CD4-positive, alpha-beta memory T cell (primary cell): ENCODE measurements at places on chromosomes 6 and 20.

GRCh38 chr6:37130704-37131103 is 39.2 kb upstream of the PIM1 start:
- no peak for DNase-seq

- no peak for DNase-seq
Measured at GRCh38 chr20:56171087-56172012, 77.2 kb upstream of the MC3R start.

DNA sequence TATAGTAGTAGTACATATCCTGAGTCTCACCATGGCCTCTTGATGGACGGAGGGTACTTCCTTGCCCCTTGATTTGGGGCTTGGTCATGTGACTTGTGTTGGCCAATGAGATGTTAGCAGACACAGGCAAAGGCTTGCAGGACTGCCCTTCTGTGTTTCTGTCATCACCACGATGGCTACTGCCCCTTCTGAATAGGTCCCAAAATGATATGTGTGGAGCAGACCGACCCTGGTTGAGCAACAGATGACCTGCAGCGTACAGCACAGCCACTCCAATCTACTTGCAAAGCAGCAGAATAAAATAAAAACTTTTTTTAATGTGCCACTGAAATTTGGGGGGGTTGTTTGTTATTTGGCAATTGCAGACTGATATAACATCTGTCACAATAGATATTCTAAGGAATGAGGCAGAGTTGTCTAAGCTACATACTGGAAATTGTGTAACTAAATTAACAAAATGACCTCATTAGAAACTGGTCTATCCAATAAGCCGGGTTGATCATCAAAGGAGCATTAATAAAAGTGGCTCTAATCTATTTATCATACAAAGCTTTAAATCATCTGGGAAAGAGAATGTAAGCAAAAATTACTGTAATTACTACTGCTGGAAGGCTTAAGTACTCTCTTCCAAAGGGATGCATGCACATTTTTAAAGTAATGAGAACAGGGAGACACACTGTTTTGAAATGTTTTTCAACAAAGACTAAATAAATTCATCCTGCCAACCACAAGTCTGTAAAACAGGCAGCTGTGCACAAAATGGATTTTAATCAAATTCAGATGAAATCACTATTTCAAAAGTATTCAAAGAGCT is 209.5 kb downstream of the KIF16B start:
- DNase-seq = no peak

DNA sequence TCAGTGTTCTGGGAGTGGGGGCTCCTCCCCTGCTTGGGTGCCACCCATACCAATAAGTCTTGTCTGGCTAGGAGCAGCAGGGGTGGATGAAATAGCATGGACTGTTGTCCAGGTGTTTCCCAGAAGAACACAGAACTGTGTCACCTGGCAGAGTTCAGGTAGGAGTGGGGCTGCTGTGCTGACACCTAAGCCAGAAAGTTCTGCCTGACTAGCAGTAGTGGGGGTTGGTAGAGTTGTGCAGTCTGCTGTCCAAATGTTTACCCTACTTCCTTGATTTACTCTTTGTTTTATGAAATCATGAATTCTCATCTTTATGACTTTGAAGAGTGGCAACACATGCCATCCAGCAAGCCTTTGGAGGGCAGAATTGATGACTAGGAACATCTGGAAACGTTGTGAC is 27.3 kb upstream of the SLC35B3 start:
- DNase-seq = no peak

- no peak for DNase-seq
Measured at GRCh38 chr6:63582579-63583231, 10.4 kb downstream of the LOC128125822 start.

- DNase-seq = no peak
Measured at GRCh38 chr20:11544029-11544678, 373.5 kb upstream of the BTBD3 start.

DNA sequence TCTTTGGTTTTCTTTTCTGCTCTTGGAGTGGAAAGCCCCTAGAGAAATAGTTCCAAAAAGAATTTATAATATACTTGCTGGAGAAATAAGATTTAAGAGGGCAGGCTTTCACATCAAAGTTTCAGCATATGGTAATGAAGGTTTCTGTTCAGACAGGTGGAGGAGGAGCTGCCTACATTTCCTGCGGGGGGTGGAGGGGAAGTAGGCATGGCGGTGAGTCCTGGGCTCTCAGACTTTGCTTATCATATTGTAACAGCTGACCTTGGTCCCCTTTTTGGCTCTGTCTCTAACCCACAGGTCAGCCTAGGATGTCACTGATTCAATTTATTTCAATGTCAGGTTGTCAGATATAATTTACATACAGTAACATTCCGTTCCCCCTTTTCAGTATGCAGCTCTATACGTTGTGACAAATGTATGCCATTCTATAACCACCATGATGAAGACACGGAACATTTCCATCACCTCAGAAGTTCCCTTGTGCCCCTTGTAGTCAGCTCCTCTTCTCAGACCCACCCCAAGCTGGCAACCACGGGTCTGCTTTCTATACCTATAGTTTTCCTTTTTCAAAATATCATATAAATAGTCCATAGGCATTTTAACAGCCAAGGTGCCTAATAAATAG is 77.6 kb upstream of the GGTLC1 start:
- DNase-seq = peak; percentile 22

- no peak for DNase-seq
Measured at GRCh38 chr6:167567142-167568033, 242.5 kb downstream of the TTLL2 start.

DNA sequence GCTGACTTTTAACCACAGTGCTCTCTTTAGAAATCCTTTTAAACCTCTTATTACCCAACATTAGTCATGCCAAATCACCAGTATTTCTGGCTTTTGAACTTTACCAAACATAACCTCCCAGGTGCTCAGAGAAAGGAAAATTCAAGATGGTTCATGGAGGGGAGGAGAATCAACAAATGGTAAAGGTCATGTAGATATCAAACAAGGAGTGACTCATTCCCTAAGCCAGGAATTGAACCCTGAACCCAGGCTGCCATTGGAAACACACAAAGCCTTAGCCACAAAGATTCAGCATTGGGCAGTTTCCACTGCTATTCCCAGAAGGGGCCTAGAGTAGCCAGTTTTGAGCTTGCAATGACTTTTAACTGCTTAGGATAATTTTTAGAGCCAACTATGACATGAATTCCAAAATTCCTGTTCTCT is 21.6 kb upstream of the ENTPD6 start:
- DNase-seq = no peak

- DNase-seq = no peak
Measured at GRCh38 chr6:86256615-86257187, 614.0 kb upstream of the SYNCRIP start.

DNA sequence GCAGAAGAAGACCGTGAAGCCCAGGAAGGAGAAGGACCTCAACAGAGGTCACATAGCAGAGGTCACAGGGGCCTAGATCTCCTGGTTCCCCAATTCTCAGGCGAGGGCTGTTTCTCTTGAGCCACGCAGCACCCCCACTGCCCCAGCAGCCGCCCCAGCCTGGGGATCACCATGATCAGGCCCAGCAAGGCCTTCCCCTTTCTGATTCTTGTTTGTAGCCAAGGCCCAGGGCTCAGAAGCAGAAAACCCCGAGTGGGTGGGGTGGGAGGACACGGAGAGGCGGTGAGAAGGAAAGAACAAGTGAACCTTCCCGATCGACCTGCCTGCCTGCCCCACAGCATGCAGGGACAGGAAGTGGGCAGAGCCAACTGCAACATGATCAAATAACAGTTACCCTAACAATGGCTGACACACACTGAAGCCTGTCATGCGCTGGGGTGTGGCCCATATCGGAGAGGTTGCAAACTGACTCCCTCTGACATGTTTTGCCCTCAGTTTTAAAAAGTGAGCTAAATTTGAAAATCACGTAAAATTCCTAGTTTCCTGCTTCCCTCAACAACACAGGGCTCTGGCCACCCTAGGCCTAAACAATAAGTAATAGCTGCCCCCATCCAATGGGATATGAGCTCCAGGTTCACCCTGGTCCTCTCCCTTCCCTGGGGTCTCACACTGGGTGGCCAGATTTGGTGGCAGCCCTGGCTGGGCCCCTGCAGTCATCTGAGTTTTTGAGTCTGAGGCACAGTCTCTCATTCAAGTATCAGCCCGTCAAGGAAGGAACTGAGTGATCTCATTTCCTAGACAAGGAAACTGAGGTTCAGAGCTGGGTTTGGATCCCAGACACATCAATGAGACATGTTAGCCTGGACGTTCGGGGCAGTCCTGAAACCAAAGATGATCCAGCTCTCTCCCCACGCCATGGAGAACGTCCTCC is 6.5 kb downstream of the PEDS1 start:
- peak; percentile 78 for DNase-seq

GRCh38 chr6:44265722-44266233 is 427 bp upstream of the NFKBIE start:
- DNase-seq = no peak

GRCh38 chr6:104484626-104485025 is 375.1 kb downstream of the HACE1 start:
- no peak for DNase-seq

GRCh38 chr6:5286780-5287179 is 25.5 kb downstream of the FARS2 start:
- DNase-seq = no peak

DNA sequence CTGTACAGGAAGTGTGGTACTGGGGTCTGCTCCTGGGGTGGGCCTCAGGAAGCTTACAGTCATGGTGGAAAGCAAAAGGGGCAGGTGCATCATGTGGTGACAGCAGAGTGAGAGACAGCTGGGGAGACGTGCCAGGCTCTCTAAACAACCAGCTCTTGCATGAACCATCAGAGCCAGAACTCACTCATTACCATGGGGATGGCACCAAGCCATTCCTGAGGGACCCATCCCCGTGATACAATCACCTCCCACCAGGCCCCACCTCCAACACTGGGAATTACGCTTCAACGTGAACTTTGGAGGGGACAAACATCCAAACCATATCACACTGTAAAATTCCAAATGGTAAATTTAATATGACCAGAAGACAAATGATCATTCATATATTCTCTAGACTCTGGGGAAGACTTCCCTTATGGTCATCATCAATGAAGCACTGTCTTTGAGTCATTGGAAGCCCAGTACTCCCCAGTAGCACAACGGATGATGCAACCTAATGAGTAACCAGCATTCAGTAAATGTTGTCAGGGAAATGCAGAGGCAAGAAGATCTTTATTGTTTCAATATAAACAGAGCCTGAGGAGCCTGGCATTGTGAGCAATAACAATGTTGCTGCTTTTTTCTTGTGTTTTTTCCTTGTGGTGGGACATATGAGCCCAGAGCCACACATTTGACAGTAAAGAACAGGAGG is 48.2 kb upstream of the RALY start:
- DNase-seq = no peak

- DNase-seq = no peak
Measured at GRCh38 chr20:33859751-33860150, 48.6 kb downstream of the CHMP4B start.

DNA sequence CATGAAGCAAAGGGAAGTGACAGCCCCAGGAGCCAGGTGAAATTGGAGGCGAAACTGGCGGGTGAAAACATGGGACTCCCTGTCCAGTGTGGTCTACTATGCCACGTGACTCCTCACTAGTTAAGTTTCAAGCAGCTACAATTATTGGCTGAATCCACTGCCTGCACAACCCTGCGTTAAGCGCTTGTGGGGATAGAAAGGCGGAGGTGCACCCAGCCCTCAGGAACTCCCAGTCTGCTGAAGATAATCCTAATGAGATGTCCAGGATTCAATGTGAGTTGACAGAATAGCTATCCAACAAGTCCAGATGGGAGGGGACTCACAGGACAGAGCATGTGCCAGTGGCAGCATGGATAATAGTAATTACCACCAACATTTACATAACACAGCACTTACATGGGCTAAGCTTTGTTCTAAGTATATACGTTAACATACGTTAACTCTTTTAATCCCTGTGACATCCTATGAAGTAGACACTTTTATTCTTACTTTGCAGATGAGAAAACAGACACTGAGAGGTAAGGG is 1.8 kb downstream of the MOCS1 start:
- no peak for DNase-seq

- DNase-seq = no peak
Measured at GRCh38 chr20:9966966-9967365, 67.8 kb upstream of the ANKEF1 start.

DNA sequence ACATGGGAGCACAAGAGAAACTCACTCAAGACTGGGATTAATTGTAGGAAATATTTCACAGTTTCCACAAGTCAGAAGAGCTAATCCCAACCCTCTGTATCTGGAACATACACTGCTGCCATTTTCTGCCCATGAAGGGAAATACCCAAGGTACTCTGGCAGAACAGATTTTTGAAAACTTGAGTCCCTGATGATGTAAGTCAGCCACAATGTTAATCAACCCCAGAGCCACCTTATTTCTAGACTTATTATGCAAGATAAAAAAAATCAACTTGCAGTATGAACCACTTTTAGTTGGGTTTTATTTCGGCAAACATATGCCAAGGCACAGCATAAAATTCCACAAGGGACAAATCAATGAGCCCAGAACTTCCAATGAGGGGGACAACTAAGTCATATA is 141.5 kb downstream of the LY86 start:
- DNase-seq = no peak

- DNase-seq = no peak
Measured at GRCh38 chr6:54493138-54493537, 184.9 kb downstream of the TINAG start.

GRCh38 chr6:106046854-106047200 is 39.3 kb upstream of the PRDM1 start:
- DNase-seq = no peak

DNA sequence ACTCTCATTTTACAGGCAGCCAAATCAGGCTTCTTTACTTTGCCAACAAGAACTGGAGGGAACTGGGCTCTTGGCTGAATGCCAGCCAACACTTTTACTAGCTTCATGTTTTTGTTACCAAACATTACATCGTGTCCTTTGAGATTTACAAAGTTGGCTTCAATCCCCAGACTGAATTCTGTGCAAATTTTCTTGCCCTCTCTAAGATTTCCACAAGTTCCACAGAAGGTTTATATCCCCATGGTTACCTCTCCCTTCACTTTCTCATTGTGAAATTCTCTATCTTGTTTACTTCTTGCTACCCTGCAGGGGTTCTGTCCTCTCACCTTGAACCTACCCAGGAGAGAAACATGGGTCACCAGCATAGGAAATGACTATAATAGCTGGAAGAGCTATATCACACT is 37.6 kb upstream of the PLCB1 start:
- no peak for DNase-seq

- DNase-seq = no peak
Measured at GRCh38 chr20:46647469-46647868, 3.8 kb downstream of the SLC13A3 start.

DNA sequence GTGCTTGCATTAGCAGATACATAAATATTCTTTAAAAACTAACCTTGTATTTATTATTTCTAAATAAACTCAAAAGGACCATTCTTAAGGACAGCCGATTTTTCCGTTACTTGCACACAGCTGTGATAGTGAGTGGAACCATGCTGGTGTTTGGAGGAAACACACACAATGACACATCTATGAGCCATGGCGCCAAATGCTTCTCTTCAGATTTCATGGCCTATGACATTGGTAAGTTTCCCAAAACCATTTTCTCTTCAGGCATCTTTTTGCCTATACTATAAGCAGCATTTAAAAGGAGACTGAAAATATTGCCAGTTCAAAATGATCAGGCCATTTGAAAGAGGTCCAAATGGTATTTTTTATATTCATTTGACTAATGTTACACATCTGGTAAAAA is 92.3 kb downstream of the ATRN start:
- no peak for DNase-seq
